NCI-H2107 (cell line): ENCODE measurements at places on chromosomes 13 and 19.

DNA sequence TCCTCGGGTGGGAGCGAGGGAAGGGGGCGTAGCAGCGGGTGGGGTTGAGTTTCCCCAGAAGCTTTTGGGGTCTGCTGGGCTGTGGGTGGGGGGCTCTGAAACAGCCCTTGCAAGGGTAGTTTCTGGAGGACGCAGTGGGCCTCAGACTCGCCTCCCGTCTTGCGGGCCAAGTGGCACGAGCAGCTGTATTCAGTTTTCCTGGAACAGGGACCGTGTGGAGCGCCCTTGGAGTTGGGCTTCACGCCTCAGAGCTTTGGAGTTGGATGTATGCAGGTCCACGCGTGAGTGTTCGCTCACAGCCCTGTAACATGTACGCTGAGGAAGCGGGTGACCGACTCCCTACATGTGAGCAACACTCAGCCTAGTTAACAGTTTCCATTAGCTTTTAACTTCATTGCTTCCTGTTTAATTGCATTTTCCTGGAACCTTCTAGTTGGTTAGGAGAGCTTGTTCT lies 603 bp downstream of the TM9SF2 start:
- DNase-seq: no peak

GRCh38 chr13:103224804-103225203 lies 158.6 kb upstream of the SLC10A2 start:
- no peak for DNase-seq

DNA sequence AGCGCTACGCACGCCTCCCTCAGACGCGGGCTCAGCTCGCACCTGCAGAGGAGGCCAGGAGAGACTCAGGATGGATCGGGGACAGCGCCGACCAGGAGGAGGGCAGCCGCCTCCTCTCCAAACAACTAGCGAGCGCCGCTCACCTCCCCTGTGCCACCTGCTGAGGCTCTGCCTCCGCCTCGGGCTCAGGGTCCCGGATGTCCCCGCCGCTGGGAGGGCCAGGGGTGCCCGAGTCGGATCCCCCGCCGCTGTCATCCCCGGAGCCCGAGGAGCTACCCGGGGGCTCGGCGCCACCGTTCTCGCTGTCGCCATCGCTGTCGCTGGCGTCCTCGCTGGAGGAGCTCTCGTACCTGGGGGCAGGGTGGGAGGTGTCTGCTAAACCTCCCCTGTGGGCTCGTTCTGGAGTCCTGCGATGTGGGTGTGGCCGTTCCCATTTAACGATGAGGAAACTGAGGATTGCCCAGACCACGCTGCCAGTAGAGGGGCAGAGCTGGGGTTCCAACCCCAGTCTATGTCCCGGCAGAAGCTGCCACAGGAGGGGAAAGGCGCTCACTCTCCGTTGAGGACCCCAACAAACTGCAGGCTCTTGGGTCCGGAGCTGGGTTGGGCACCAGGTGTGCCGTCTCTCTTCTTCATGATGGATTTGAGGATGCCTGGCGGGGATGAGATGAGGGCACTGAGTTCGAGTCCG lies 9.2 kb downstream of the KANK3 start:
- no peak for DNase-seq

- DNase-seq: no peak
Observed at GRCh38 chr13:46721054-46721453, 75.9 kb downstream of the ESD start.

DNA sequence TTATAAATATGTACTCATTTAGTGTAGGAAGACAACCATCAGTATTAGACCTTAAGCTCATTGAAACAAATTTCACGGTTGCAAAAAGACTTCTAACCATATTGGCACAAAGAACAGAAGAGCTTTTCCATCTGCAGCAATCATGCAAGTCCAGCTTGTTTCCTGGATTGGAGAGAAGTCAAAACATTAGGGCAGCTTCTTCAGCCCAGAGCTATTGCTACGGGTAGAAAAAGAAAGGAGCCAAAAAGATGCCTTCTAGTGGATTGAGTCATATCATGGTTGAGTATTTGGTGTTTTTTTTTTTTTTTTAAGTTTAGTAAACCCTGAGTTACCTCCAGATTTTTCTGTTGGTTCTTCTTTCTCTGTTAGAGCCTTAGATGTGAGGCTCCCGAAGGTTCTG lies 99.8 kb downstream of the WDFY2 start:
- DNase-seq: no peak

GRCh38 chr19:55339889-55340783 lies 460 bp downstream of the KMT5C start:
- no peak for DNase-seq

GRCh38 chr13:43126420-43126819 lies 103.0 kb downstream of the DNAJC15 start:
- DNase-seq: no peak

DNA sequence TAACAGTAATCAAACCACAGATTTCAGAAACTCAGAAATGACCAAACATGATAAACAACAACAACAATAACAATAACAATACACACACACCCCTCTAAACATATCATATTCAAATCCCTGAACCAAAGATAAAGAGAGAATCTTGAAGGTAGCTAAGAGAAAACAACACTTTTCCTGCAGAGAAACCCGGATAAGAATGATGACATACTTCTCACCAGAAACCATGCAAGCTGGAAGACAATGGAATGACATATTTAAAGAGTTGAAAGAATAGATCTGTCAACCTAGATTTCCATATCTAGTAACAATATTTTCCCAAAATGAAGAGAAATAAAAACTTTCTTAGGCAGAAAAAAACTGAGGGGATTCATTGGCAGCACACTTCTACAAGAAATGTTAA lies 138.1 kb downstream of the LIG4 start:
- no peak for DNase-seq

DNA sequence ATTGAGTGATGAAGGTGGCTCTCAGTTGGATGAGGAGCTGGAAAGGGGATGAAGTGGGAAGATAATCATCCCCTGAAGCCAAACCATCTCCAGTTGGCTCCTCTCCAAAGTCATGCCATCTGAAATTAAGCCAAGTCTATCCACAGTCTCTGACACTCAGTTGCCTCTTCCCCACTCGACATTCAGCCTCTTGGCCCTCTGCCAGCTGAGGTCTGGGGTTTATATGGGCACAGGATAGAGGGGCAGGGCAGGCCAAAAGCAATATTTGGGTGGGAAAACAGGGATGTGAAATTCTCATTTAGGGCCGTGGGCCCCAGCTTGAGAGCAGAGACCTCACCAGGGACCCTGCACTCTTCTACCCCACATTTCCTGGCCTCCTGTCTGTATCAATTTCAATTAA lies 85.9 kb downstream of the SLITRK1 start:
- DNase-seq: no peak

DNA sequence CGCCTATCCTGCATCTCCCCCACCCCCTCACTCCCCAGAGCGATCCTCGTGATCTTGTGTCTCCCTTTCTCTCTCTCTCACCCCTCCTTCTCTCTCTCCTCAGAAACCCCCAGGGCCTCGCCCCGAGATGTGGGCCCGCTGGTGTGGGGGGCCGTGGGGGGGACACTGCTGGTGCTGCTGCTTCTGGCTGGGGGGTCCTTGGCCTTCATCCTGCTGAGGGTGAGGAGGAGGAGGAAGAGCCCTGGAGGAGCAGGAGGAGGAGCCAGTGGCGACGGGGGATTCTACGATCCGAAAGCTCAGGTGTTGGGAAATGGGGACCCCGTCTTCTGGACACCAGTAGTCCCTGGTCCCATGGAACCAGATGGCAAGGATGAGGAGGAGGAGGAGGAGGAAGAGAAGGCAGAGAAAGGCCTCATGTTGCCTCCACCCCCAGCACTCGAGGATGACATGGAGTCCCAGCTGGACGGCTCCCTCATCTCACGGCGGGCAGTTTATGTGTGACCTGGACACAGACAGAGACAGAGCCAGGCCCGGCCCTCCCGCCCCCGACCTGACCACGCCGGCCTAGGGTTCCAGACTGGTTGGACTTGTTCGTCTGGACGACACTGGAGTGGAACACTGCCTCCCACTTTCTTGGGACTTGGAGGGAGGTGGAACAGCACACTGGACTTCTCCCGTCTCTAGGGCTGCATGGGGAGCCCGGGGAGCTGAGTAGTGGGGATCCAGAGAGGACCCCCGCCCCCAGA lies 12.8 kb upstream of the TOMM40 start:
- DNase-seq: no peak

- no peak for DNase-seq
Observed at GRCh38 chr19:42303101-42303464, 659 bp upstream of the PAFAH1B3 start.

DNA sequence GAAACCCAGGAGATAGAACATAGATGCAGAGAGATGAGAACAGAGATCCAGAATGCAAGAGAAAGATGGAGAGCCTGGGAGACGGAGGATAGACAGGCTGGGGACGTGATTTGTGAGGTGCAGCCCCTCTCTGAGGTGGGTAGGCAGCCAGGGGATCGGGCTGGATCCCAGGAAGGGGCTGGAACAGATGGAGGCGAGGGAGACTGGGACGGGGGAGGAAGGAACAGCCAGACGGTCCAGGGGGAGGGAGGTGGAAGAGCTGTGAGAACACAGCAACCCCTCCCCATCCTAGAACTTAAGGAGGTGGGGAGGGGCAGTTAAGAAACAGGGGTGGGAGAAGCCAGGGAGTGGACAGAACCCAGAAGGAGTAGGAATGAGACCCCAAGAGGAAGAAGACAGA lies 3.1 kb downstream of the SLC17A7 start:
- DNase-seq: no peak

GRCh38 chr19:10699650-10700335 lies 1.4 kb upstream of the QTRT1 start:
- DNase-seq: no peak

GRCh38 chr13:66795636-66796035 lies 434.5 kb downstream of the PCDH9 start:
- no peak for DNase-seq

DNA sequence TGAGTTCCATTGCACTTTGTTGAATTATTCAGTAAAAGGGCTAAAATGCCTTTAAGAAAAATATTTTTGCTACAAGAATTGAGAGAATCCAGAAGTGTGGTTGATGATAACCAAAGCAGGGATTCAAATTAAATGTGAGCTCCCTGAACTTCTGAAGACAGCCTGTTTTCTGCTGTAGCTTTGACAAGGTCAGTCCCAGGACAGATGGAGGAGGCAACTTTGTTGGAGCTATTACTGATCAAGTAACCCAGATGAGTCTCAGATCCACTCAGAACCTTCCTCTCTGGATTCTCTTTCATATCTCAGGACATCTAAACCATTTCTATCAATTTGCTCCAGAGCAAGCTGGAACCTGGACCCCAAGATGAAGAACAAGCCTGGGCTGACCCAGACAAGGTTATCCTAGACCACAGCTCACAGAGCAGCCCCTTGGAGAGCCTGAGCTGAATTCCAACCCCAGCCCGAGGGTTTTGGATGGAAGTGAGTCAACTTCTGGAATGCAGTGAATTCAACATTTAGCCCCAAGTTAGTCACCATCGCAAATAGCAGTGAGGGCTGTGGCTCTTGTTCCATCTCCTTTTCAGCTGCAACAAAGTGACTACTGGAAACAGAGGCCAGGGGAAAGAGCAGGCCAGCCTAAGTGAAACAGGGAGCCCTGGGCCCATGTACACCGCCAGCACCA lies 137.8 kb upstream of the TSC22D1 start:
- DNase-seq: no peak

DNA sequence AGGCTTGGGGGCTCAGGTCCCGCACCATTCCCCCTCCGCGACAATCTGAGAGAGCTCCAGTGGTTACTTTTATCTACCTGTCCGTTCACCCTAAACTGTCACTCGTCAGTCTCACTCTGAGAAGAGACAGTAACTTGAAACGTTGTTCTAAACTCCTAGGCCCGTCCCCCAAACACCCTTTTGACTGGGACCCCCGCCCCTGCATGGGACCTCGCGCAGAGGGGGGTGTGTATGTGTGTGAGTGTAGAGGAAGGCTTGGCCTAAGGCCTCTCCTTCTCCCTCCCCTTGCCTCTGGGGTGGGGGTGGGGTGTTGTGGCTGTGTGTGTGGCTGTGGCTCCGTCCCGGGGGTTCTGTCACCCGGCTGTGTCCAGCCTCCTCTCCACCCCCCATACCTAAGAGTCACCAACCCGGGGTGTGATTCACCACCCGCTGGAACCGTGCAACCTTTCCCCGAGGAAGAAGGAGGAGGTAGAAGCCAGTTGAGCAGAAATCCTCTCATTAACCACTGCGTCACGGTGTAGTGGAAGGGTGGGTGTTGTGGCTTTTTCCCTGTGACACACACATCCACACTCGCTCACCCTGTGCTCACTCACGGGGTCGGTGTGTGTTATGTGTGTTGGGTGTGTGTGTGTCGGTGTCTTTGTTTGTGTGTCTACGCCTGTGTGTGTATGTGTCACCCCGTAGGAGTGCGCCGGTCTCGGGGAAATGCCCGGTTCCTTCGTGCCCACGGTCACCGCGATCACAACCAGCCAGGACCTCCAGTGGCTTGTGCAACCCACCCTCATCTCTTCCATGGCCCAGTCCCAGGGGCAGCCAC lies 2.4 kb downstream of the FOSB start:
- DNase-seq: no peak

- no peak for DNase-seq
Observed at GRCh38 chr13:49302817-49303216, 55.1 kb downstream of the CDADC1 start.

- DNase-seq: no peak
Observed at GRCh38 chr13:59570204-59570603, 593.5 kb downstream of the DIAPH3 start.

- no peak for DNase-seq
Observed at GRCh38 chr13:97205465-97205864, 16.7 kb upstream of the MBNL2 start.

DNA sequence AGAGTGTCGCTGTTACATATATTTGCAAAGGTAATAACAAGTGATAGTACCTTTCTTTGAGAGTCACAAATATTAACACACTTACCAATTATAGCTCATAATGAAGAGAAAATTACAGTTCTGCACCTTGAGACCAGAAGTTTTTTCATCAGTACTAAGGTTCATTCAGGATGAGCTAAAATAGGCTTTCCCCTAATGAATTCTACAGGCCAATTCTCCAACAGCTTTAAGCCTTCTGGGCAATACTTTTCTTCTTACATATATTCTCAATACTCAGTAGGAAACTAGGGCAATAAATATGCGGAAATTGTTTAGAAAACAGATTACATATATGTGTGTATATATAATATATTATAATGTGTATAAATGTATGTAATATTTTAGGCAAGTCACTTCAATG lies 2672.8 kb upstream of the PCDH20 start:
- DNase-seq: no peak

- DNase-seq: no peak
Observed at GRCh38 chr13:40993987-40994386, 25.1 kb downstream of the ELF1 start.

GRCh38 chr19:8696993-8697392 lies 1.6 kb downstream of the ACTL9 start:
- no peak for DNase-seq

DNA sequence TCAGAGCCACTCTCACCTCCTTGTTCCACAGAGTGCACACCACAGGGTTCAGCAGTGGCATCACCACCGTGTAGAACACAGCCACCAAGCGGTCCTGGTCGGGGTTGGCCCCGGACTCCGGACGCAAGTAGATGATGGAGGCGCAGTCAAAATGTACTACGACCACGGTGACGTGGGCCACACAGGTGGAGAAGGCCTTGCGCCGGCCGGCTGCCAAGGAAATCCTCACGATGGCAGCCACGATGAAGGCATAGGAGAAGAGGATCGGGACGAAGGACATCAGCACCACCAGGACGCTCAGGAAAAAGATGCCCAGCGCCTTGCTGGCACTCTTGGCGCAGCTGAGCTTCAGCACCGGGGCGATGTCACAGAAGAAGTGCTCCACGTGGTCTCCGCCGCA lies 33.9 kb downstream of the SYDE1 start:
- DNase-seq: no peak
